ENCODE measurements at places on chromosomes 1 and 21.

- DNase-seq, result no peak
Observed at GRCh38 chr1:164562061-164562460, 3.1 kb downstream of the PBX1 start.

DNA sequence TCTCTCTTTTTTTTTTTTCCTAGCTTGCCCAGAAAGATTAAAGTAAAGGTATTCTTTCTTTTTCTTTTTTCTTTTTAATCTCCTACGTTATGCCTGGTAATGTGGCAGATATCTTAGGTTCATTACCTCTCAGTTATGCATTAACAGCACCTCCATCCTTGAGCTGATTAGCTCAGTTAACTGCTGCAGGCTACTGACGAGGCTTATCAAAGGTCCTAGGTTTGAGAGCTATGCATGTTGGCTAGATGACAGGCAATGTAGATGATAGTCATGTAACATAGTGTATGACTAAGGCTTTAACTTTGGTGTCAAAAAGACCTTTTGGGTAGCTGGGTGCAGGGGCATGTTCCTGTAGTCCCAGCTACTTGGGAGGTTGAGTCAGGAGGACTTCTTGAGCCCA is 53.7 kb upstream of the CACYBP start:
- DNase-seq, result no peak

GRCh38 chr1:206079135-206079534 is 26.2 kb downstream of the RHEX start:
- DNase-seq, result no peak

DNA sequence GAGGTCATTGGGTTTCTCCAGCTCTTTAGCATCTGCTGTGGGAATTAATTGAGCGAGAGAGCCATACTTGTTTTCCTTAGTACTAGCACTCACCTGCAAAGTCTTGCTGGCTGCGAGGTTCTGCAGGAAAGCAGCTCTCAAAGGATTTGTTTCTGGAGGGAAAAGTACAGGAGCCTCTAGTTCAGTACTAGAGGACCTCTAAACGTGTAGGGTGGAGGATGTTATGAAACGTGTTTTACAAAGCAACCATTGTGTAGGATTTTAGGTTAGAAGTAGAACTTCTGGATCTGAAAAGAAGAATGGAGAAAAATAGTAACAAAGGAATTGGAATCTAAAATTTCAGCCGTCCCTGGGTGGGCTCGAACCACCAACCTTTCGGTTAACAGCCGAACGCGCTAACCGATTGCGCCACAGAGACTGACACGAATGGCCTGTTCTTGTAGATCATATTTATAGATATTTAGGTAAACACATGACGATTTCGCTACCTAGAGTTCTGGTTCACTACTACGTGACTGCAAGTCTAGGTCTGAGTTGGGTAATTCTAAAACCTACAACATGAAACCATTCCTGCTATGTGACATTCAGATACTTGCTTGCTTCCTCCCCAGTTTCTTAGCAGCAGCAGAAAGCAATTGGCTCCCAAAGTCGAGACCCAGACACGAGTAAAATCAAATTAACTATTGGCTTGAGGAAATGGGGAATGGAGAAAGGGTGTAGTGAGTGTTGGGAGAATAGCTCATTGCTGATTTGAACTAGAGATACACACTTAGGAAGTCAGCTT is 60.2 kb upstream of the CFAP126 start:
- DNase-seq, result no peak

- no peak for DNase-seq
Observed at GRCh38 chr1:27350663-27351540, 9.1 kb downstream of the SYTL1 start.

GRCh38 chr1:157766792-157767191 is 10.1 kb downstream of the FCRL2 start:
- no peak for DNase-seq

- no peak for DNase-seq
Observed at GRCh38 chr1:222953585-222953984, 138.7 kb downstream of the DISP1 start.

- no peak for DNase-seq
Observed at GRCh38 chr1:7962636-7963377, 1.3 kb downstream of the PARK7 start.

DNA sequence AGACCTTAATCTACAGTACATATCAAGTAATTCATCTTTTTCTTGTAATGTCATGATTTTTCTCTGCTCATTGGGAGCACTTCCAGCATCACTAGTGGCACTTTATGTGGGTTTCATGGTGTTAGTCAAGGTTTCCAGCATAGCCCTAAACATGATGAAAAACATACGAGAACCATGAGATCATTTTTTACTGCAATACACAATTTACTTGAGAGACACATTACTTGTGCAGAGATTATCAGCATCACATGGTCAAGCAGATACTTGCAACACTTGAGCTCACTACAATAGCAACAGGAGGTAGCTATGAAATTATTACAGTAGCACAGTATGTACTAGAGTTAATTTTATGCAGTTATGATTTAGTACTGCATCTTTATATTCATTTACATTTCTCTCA is 36.4 kb downstream of the ITGB3BP start:
- no peak for DNase-seq

DNA sequence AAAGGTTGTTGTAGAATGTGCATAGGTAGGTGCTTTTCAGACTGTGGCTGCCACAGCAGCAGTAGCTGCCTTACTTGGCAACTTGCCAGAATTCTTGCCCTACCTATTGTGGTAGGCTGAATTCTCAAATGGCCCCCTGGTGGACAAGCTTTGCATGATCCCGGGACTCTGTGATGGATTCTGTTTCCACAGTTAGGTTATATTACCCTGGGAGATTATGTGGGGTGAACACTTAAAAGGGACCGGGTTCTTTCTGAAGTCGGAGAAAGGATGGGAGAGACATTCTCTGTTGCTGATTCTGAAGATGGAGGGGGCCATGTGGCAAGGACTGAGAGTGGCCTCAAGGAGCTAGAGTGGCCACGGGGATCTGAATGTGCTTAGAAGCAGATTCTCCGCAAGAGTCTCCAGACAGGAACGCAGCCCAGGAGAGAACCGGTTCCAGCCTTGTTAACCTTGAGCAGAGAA is 32.1 kb upstream of the KCNE1 start:
- peak; percentile 61 for DNase-seq

- DNase-seq, result no peak
Observed at GRCh38 chr1:74641161-74641560, 32.4 kb downstream of the ERICH3 start.

- peak; percentile 89 for DNase-seq
Observed at GRCh38 chr1:213051127-213051880, at the start of gene RPS6KC1. TSS of gene RPS6KC1 (plus strand) at chr1:213051241. CDS start at chr1:213051405, 164 bp downstream.

GRCh38 chr1:231099996-231100767 is 60.1 kb upstream of the FAM89A start:
- DNase-seq, result no peak

GRCh38 chr1:53344921-53345838 is 17.3 kb upstream of the LRP8 start:
- DNase-seq, result no peak

DNA sequence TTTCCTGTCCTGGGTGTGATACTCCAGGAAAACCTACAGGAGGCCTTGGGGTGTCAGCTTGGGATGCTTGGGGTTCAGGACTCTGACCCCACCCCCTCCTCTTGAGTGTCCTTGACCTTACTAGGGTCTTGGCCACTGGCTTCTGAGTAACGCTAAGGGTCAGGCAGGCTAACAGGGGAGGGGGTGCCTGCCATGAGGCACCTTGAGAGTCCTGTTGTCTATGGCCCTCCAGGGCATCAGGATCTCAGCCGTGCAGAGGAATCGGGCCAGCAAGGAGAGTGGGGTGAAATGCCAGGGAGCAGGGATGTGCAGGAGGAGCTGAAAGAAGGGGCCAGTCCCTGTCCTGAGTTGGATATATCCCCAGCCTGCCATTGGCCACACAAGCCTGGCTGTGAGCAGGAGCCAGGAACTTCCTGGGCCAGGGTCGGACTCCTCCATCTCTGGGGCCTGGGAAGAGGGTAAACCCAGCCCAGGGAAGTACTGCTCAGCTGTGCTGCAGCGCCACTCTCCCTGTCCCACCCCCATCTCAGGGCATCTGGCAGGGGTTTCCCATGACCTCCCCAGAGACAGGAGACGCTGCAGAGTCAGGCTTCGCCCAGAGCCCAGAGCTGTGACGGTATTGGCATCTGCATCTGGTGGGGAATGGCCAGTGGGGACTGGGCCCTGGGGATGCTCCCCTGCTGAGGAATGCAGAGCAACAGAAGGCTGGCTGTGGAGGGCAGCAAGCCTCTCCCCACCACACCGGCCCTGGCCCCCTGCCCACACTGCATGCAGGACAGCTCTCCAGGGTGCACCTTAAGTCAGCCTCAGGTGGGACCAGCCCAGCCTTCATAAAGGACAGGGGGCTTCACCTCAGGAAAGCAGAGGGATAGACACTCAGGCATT is 6.3 kb downstream of the KIF21B start:
- DNase-seq, result no peak
